ENCODE measurements at places on chromosomes 12 and 14.

DNA sequence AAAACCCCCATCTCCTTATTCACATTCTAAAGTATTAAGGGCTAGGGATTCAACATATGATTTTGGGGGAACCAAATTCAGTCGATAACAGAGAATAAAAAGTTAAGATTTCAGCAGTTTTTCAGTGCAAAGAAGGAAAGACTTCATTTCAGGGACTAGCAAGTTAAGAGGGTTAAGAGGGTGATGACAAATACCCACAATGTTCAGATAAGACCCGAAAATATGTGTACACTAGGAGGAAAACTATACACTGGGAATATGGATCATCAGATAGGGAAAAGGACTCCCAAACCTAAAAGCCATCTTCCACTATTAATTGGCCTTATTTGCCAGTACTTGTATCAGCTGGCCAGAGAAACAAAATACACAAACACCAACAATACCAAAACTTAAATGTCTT, 824.2 kb downstream of the SLC16A7 start:
- DNase-seq = no peak

- DNase-seq = no peak
Observed at GRCh38 chr12:6695313-6696045, 5.1 kb downstream of the PIANP start.

DNA sequence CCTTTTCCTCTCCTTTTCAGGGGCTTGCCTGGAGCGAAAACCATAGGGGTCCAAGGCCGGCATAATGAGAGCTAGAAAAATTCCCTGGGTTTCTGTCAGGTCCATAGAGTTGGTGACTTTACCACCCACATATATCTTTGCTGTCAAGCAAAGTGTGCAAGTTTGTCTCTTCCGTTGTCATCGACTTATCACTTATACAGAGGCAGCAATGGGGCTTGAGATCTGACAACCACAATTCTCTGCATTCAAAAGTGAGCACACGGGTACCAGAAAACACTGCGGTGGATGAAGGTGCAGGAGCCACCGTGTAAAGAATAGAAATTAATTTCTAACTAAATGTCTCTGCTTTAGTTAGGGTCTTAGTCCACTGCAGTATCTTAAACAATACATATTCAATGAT, 162.3 kb downstream of the DAD1 start:
- no peak for DNase-seq

GRCh38 chr14:101102875-101103274, 199.4 kb upstream of the RTL1 start:
- DNase-seq = no peak

- no peak for DNase-seq
Observed at GRCh38 chr12:43493261-43493797, 58.7 kb downstream of the ADAMTS20 start.

GRCh38 chr12:121253638-121254335, 42.7 kb downstream of the CAMKK2 start:
- no peak for DNase-seq

GRCh38 chr12:102728506-102729242, 188.4 kb downstream of the PAH start:
- DNase-seq = no peak

GRCh38 chr14:49972131-49972671, 79.3 kb downstream of the ARF6 start:
- DNase-seq = no peak

DNA sequence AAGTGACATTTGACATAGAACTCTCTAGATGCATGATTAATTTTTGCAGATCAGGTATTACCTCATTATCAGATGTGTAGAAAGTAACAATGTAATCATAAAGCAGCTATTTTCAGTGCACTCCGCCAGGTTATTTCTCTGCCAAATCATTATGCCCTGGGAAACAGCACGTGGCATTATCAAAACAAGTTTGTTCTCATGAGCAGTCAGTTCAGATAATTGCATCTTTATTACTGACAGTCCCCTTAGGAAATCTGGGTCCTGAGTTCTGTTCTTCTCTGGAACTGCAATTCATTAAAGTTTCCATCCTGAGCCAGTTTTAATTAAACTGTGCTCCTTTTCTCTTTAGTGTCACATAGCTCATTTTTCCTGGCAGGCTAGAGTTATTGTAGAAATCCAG, 94.7 kb upstream of the KRR1 start:
- no peak for DNase-seq

- DNase-seq = no peak
Observed at GRCh38 chr12:121953117-121953692, 34.8 kb downstream of the CFAP251 start.

- no peak for DNase-seq
Observed at GRCh38 chr12:117032593-117033381, 66.4 kb downstream of the TESC start.

DNA sequence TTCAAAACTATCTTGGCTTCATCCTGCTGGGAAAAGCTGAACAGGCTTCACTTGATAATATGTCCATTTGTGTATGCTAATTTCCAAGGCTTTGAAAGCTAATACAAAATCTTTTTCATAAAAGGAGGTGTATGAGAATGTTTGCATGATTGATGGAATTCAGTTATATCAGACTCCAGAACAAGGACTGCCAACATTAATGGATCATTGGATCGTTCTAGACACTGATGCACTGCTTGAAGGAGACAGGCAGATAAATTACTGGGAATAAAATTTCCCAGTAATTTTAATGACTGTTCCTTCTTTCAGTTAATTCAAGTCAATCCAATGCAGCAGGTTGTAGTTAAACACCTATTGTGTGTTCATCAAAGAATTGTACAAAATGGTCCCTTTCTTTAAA, 466 bp downstream of the GPRC5D start:
- DNase-seq = no peak

GRCh38 chr12:109256011-109256410, 53.1 kb downstream of the FOXN4 start:
- no peak for DNase-seq

Measured in left ventricle myocardium inferior (tissue), 1 donor.